ENCODE measurements at places on chromosomes 1 and 21.

GRCh38 chr1:244835276-244836134, at the start of gene COX20:
COX20 (plus strand) TSS chr1:244835658; CDS start chr1:244835715, 57 bp downstream.
- peak; percentile 98 for DNase-seq

- no peak for DNase-seq
Measured at GRCh38 chr1:165799387-165799786, 28.0 kb upstream of the UCK2 start.

DNA sequence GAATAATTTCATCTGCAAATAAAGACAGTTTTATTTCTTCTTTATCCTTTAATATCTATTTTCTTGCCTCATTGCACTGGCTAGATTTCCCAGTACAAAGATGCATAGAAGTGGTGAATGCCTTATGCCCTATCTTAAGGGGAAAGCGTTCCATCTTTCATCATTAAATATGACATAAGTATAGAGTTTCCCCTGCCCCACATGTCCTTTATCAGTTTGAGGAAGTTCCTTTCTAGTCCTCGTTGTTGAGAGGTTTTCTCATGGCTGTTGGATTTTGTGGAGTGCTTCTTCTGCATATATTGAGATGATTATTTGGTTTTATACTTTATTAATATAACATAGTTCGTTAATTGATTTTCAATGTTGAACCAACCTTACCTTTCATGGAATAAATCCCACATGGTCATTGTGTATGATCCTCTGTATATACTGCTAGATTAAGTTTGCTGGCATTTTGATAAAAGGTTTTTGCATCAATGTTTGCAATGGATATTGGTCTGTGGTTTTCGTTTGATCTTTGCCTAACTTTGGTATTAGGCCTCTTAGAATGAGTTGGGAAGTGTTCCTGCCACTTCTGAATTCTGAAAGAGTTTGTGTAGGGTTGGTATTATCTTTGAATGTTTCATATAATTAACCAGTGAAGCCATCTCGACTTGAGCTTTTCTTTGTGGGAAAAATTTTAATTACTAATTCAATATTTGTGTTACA, 15.6 kb downstream of the PRKACB start:
- DNase-seq, result peak; percentile 44

- peak; percentile 81 for DNase-seq
Measured at GRCh38 chr1:202852163-202852904, 36.6 kb downstream of the RABIF start.

DNA sequence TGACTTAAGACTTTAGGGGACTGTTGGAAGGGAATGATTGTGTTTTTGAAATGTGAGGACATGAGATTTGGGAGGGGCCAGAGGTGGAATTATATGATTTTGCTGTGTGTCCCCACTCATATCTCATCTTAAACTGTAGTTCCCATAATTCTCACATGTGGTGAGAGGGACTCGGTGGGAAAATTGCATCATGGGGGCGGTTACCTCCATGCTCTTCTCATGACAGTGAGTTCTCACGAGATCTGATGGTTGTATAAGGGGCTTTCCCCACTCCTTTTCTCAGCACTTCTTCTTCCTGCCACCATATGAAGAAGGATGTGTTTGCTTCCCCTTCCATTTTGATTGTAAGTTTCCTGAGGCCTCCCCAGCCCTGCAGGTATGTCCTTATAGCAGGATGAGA, 35.0 kb upstream of the SCAF4 start:
- DNase-seq, result peak; percentile 29

Measured in suppressor macrophage (primary cell).